ENCODE measurements at places on chromosomes 16 and 17.

- peak; percentile 97 for DNase-seq
Observed at GRCh38 chr17:63774141-63774968, at the start of gene DDX42. DDX42 (plus strand) TSS chr17:63774170; CDS start chr17:63787050, 12,880 bp downstream.

DNA sequence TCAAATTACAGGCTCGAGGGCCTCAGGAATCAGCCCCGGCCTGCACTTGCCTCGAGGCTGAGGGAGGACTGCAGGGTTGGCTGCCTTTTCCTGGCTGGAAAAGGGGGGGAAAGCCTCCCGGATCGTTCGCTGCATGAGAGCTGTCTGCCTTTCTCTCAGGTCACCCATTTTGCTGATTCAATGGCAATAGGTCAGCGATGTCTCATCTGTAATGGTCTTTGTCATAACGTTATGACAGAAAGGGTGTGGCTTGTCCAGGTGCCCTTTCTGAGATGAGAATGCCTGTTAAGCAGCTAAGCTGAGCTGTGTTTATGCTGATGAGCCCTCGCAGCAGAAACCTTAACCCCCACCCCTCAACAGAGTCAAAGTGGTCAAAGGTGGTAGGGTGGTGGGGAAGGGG, 81.8 kb downstream of the AKAP1 start:
- no peak for DNase-seq

DNA sequence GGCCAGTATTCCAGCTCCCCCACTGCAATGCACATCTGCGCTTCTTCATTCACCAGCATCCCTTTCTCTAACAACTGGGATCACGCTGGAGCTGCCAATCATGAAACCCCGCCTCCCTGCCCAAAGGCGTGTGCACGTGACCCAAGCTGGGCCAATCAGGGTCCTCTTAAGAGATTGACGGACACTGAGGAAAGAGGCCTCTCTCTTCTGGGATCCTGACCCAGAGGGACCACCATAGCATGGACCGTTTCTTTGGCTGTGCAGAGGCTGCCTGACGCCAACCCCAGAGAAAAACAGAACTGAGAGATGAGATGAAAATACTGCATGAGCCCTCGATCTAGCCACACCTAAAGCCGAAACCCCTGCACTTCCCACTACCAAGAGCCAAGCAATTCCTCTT, 32.0 kb downstream of the COTL1 start:
- DNase-seq: no peak

GRCh38 chr17:80125656-80126448, 21.1 kb downstream of the EIF4A3 start:
- DNase-seq: no peak

DNA sequence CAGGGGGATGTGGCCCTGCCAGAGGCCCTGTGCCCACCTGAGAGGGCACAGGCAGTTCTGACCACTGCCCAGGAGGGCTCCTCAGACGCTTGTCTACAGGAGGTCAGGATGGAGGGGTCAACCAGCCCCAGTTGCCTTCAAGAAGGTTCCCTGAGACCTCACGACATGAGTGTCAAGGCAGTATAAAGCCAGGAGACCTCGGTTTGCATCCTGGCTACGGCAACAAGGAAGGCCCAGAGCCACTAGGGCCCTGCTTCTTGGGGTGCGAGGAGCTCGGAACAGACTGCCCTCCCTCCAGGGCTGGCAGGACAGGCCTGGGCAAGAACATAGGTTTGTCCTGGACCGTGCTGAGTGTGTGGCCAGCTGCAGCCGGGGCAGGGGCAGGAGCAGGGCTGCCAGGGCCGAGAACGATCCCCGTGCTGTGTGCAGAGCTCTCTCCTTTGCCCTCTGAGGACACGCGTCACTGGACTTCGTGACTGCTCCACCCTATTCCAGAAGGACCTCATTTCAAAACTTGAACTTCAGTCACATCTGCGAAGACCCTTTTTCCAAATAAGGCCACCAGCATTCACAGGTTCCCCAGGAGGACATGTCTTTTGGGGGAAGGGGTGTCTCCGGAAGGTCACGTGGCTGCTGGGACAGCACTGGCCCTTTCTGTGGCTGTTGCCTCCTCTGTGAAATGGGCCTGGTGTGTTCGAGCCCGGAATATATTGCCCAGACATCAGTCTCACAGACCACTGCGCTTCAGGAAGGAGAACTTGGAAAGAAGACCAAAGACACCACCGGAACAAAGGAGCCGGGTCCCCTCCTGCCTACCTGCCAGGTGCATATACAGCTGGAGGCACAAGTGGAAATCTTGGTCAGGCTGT, 27.7 kb downstream of the SLC7A5 start:
- no peak for DNase-seq

Measured in activated CD4-positive, alpha-beta T cell treated with anti-CD3 and anti-CD28 coated beads, Interleukin-2, amount 10 ng/mL, durations not matched to agents 24 days and 14 days (primary cell).